Activated naive CD4-positive, alpha-beta T cell treated with anti-CD3 and anti-CD28 coated beads for 36 hours (primary cell): ENCODE measurements at places on chromosomes 2 and 18. TPM values are rescaled to one million over a fixed set of nuclear protein-coding genes. Genes with fewer than 3 reads are reported as not detected.
A peak's percentile ranks its signal among the peaks of the same experiment; 100 is the strongest.

GRCh38 chr2:161059388-161059787 lies 100.8 kb upstream of the TANK start:
- DNase-seq: no peak

The ZNF892 gene
- total RNA-seq: 2.7 TPM

GRCh38 chr2:31523871-31524492 lies 56.8 kb downstream of the SRD5A2 start:
- DNase-seq: peak; percentile 74

GRCh38 chr2:69612707-69613106 lies 30.8 kb downstream of the AAK1 start:
- DNase-seq: no peak

The PLGLB1 gene
- total RNA-seq: 0.37 TPM

DNA sequence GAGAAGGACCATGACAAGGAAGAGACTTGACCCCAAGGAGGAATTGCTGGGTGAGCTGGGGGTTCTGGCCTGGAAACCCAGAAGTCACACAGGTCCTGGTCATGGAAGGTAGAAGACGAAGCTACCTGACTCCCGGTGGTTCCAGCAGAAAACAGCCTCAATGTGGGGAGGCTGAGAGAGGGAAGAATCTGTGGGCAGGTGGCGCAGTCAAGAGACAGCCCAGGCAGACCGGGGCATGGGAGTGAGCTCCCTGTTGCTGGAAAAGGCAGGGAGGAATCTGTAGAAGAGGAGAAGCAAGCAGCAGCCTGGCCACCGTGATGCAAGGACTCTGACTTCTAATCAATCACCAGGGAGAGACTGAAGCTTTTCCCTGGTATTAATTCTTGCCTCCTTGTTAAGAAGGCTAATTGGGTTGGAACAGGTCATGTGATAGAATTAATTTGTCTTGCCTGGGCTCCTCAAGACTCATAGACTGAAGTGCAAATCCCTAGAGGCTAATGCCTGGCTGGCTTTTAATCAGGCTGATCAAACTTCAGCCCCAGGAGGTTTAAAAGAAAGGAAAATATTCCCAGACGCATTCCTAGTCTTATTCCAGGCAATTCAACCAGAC lies 30.1 kb downstream of the CNGA3 start:
- no peak for DNase-seq

The MRO gene
- not detected for total RNA-seq

DNA sequence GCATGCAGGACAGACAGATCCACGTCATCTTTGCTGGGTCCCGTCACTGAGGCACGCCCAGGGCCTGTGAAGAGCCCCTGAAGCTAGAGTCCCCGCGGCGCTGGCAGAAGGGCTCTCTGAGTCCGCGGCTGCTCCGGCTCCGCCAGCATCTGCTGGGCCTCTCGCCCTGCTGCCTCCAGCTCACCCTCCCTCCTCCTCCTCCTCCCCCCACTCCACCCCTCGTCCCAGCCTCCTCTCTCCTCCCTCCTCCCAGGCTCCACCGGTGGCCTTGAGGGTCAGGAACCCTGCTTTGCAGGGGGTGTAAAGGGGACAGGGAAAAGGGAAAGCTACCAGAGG lies at the start of gene TNS1:
TSS of gene TNS1 (minus strand) at position 151 of the 336 bp plus-strand sequence. CDS start at position 28, 123 bp downstream.
- no peak for DNase-seq

The PLB1 gene
- 1.3 TPM for total RNA-seq

The TLX2 gene
- total RNA-seq: 0.10 TPM

The ALPP gene
- total RNA-seq: not detected

GRCh38 chr2:234289834-234290590 lies 206.9 kb downstream of the ARL4C start:
- DNase-seq: peak; percentile 71

The NEURL3 gene
- total RNA-seq: 0.48 TPM

DNA sequence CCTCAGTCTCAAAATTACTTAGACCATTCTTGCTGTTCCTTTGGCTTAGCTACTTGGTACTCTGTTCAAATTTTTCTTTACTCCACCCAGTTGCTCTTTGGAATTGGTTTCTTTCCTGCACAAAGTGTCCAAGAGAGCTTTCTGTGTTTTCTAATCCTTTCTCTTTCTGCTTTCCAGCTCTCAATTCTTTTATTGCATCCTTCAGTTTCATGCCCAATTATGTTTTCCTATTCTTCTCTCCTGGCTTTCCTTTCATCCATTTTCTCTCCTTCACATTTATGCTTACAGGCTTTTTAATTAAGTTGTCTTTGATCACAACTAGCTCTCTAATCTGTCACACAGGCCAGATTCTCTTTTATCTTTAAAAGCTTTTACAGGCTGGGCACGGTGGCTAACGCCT lies 38.2 kb downstream of the UBR3 start:
- DNase-seq: no peak
